ENCODE measurements at places on chromosomes 1 and 21.

DNA sequence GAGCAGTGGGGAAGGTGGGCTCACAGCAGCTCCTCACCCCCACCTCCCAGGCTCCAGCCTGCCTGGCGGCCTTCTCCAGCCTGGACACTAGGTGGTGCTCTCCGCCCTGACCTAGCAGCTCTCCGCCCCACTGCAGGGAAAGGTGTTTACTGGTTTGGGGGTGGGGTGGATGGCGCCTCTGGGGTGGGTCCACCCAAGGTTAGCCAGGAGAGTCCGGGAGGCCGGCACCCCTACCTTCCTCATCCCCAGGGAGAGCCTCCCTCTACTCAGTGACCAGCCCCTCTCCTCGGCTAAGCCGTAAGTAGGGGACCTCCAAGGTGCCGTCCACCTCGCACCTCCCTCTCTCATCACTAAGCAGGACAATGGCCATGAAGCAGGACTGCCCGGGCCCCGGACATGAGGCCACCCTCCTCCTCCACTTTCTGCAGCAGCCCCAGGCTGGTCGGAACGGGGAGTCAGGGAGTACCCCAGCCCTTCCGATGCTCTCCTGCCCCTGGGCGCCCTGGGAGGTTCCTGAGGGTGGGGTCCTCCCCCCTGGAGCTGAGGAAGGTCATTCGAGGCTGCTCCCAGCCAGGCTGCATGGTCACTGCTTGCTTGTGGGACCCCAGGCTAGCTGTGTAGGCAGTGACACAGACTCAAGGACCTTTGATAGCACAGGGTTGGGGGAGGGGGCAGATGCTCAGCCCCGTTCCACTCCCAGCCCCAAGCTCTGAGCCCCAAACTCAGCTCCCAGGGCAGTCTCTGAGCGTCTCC is 101.4 kb upstream of the VAMP3 start:
- peak; percentile 34 for DNase-seq

GRCh38 chr21:35090403-35090802 is 41.3 kb upstream of the RUNX1 start:
- DNase-seq = no peak

DNA sequence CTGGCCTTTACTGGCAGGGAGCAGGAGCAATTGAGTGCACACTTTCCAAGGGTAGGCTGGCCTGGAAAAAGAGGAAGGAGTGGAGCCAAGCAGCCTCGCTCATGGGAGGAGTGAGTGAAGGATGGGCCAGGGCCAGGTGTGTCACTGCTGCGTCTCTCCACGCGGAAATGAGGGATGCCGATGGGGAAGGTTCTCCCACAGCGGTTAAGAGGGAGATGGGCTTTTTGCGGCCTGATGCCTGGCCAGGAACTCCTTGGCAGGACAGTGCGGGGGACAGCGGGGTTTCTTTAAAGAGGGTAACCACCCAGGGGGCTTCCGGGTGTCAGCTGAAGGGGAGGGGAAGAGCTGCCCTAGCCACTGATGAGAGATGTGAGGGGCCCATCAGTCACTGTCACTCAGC is 82.4 kb downstream of the PTPRU start:
- DNase-seq = no peak

DNA sequence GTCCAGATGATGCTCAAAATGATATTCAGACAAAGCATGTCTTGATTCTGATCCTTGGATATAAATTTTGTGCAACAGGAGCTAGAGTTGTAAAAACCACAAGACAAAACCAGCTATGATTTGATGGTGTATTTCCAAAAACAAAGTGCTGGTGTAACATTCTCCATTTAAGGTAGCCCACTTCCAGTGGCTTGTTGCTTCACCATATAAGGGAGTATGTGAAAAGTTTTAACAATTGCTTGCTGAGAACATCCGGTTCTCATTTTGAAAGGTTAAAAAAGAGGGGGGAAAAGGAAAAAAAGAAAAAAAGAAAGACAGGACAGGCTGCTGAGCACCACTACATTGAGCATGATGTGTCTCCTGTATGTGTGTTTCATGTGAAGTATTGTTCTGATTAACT is 123.6 kb downstream of the MACF1 start:
- DNase-seq = no peak

DNA sequence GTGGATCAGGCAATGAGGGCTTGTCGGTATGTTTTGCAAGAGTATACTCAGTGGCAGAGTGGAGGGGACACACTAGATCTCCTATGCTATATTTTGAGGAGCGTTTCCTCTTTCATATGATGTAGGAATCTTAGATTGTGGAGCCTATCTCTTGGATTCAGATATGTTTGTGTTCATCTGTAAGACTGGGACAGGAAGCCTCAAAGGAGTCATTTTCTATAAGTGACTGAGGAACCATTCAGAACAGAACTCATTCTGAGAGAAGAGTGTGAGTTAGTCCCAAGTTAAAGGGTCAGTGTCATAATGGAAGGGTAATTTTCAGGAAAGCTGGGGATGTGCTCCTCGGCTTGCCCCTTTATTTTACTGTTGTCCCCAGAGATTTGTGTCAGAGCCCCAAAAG is 107.7 kb downstream of the PTGS2 start:
- DNase-seq = no peak

GRCh38 chr1:183633676-183634343 is 1.8 kb downstream of the ARPC5 start:
- DNase-seq = no peak

- no peak for DNase-seq
These were observed 97.5 kb downstream of the PLXNA2 start for GRCh38 chr1:208146650-208147049.

GRCh38 chr1:158972841-158973240 is 36.9 kb upstream of the IFI16 start:
- DNase-seq = no peak

DNA sequence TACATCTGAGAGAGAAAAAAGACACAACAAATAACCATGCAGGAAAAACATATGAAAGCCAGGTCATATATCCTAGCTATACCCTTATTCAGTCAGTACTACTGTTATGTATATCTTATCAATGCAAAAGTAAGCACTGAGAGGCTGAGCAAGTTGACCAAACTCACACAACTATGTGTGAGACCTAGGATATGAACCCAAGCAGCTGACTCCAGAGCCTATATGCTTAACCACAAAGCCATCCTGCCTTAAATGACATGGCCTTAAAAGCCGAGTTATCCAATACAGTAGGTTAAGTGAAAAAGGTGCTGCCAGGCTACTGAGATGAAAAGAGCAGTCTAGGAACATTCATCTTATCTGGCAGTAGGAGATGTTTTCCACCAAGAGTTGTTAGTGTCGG is 151.6 kb downstream of the RERE start:
- no peak for DNase-seq

DNA sequence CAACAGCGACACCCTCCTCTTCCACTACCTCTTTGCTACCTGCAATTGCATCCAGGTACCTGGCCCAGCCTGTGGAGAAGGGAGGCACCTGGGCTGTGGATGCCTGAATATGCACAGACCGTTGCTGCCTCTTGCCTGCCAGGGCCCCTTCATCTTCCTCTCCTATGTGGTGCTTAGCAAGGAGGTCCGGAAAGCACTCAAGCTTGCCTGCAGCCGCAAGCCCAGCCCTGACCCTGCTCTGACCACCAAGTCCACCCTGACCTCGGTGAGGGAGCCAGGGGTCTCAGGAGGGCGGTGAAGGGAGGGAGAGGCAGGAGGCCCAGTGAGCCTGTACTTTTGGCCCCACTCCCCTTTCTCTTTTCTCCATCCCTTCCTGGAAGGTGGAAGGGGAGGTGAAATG is 11.5 kb downstream of the PSRC1 start:
- no peak for DNase-seq

DNA sequence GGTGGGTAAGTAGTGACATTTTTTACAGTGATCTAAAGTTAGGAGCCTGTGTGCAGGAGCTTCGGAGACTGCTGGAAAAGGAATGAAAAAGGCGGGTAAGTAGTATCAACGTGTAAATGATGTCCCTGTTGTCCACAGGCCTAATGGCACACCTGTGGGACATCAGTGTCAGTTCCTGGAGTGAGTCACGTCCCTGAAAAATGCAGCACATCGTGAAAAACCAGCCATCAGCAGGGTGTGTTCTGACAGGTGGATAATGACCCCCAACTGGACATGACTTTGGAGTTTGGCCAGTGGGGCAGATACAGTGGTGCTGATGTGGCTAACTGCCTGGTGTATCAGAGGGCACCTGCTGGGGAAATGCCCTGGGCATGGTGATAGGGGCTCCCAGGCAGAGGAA is 12.0 kb upstream of the PRDM15 start:
- no peak for DNase-seq

DNA sequence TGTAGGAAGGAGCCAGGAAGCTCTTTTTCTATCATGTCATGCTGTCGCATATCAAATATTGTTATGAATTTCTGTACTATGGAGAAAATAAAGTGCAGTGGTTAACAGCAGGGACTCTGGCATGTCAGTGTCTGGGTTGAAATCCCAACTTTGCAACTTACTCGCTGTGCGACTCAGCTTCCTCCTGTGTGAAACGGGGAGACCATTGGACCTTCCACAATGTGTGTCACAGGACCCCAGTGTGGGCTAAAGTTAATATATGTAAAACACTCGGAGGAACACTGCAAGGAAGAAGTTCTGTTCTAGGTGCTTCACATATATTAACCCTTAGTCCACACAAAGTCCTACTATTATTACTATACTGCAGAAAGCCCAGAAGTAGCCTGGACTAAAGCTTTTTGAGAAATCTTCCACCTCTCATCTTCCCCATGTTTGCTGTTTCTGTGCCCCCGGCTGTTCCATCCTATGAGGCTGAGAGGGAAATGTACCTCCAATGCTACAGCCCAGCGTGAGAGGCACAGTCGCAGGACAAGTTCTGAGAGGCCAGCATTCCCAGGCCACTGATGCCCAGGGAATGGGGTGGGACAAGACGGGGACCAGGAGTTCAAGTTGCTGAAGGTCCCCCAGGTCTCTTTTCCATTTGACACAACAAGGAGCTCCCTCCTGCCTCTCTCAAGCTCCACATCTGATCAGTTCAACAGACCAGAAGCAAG is 1.9 kb downstream of the CHIT1 start:
- DNase-seq = no peak

GRCh38 chr1:94286864-94287437 is 49.6 kb upstream of the ARHGAP29 start:
- no peak for DNase-seq

DNA sequence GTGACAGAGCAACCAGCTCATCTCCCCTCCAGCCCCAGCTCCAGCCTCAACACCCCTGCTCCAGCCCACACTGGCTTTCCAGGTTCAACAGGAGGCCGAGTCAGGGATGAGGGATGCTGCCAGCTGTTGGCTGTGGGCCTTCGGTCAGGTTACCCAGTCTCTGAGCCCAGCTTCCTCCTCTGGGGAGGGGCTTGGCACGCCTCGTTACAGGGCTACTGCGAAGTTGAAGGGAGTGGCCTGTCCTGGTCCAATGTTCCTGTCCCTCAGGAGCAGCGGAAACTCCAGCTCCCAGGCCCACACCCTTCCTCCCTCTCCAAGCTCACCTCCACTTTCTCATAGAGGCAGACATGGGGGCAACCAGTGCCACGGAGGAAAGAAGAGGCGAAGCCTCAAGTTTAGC is 15.1 kb upstream of the TAS1R2 start:
- no peak for DNase-seq

GRCh38 chr1:239951511-239952140 is 140.1 kb upstream of the FMN2 start:
- no peak for DNase-seq

DNA sequence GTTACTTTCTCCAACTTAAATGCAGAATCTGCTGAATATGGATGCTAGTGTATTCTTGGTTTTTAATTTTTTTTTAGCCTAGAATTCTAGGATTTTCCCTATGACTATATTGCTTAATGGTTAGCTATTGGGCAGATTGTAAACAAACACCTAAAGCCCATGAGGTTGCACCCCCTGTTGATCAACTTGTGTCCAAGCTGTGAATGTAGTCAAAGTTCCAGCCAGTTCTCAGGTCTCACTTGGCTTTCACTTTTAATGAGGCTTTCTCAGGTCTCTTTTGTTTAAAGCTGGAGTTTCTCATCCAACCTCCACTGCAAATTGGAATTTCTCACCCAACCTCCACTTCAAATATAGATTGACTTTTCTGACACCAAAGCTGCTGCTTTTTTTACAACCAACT is 35.9 kb downstream of the FCER1A start:
- DNase-seq = no peak

DNA sequence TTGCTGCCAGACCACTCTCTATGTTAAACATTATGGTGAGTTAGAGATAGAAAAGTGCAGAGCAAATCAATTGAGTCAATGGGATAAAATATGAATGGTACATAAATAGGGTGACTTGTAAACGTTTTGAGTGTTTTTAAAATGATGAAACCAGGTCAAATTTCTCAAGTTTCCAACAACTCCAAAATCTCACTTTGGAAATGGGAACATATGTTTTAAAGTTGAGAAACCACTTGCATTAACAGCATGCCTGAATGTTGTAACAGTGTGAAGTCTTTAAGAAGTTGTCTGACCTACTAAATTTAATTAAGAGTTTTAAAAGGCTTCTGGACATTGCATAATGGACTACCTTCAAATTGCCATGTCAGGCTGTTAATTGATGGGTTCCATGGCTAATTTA is 33.6 kb upstream of the RAVER2 start:
- no peak for DNase-seq

GRCh38 chr1:37325010-37325409 is 149.4 kb upstream of the ZC3H12A start:
- no peak for DNase-seq

DNA sequence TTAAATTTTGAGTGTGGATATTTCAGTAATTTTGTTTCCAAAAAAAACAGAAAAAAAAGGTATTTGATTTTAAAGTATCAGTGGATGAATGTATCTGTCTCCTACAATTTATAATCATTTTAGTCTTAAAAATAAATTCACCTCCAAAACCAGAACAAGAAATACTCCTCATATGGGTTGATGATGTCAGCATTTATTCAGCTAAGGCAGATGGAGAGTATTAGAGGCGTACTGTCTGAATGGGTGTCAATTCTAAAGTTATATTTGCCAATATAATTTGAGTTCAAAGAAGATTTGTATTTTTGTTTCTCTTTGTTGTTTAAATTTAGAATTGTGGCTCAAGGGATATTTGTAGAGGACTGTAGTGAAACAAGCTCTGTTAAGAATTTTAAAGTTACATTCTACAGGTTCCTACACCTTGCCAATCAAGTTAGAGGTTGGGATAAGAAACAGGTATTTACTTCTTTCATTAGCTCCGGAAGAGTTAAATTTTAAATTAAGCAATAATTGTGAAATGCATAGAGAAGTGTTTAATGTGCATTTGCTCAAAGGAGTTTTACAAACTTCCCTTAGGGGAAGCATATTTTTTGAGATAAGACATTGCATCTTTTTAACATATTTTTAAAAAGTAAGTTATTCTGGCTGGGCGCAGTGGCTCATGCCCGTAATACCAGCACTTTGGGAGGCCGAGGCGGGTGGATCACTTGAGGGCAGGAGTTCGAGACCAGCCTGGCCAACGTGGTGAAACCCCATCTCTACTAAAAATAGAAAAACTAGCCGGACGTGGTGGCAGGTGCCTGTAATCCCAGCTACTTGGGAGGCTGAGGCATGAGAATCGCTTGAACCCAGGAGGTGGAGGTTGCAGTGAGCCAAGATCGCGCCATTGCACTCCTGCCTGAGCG is 1.2 kb downstream of the PLA2G4A start:
- DNase-seq = no peak

DNA sequence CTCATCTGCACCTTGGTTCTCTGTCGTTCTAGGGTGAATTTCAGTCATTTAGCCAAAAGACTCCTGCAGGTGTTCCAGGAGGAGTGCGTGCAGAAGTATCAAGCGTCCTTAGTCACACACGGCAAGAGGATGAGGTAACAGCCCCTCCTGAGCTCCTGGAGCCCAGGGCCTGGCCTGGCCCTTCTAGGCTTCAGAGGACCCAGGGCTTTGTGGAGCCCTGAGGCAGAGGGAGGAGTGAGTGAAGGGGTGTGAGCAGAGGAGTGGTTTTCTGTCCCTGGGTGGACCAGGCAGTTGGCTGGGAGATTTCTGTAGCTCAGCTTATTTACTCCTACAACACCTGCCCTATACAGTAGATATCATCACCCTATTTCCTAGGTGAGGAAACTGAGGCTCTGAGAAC is 15.7 kb upstream of the RASSF5 start:
- DNase-seq = no peak
